Stimulated activated CD8-positive, alpha-beta memory T cell treated with anti-CD3 and anti-CD28 coated beads, Interleukin-4, amount 100 ng/mL, for 1 hour (primary cell): ENCODE measurements at places on chromosomes 7 and 10.

DNA sequence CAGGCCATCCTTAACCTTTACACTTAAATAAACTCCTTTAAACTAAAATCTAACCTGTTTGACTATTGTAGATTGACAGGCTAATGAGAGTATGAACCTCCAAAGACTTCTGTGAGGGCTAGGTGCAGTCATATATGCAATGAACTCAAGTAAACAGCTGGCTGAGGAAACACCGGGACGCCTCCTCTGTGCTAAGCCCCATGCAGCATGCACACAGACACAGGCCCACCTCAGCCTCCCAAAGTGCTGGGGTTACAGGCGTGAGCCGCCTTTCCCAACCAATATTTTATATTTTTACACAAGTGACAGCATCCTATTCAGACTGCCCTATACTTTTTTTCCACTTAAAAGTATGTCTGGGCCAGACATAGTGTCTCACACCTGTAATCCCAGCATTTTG is 1.5 kb upstream of the FXYD4 start:
- DNase-seq = no peak

GRCh38 chr7:184294-185264 is 7.8 kb upstream of the FAM20C start:
- no peak for DNase-seq

DNA sequence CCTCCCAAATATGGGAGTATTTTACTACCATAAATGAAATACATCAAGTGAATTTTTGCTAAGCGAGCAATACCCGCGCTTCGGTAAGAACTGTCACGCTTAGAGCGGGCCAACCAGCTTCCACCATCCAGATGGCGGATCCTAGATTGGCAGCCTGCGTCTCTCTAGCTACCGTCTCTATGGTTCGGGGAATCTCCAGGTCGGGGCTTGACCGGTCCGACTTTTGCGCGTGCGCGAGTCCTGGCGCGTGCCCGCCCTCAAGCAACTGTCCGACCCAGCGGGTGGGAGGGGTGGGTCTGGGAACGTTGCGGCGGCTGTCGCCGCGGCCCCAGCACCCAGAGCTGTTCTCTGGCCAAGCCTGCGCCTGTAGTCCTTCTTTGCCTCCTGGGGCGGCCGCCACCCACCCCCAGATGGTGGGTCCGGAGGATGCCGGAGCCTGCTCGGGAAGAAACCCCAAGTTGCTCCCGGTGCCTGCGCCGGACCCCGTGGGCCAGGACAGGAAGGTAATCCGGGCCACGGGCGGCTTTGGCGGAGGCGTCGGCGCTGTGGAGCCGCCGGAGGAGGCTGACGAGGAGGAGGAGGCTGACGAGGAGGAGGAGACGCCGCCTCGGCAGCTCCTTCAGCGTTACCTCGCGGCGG is at the start of gene TBC1D12:
Gene TBC1D12 (plus strand): TSS at position 338 of the 639 bp plus-strand sequence. CDS start 73 bp downstream, at position 411.
- DNase-seq = no peak

GRCh38 chr10:71796749-71797405 is 23.6 kb upstream of the VSIR start:
- no peak for DNase-seq

DNA sequence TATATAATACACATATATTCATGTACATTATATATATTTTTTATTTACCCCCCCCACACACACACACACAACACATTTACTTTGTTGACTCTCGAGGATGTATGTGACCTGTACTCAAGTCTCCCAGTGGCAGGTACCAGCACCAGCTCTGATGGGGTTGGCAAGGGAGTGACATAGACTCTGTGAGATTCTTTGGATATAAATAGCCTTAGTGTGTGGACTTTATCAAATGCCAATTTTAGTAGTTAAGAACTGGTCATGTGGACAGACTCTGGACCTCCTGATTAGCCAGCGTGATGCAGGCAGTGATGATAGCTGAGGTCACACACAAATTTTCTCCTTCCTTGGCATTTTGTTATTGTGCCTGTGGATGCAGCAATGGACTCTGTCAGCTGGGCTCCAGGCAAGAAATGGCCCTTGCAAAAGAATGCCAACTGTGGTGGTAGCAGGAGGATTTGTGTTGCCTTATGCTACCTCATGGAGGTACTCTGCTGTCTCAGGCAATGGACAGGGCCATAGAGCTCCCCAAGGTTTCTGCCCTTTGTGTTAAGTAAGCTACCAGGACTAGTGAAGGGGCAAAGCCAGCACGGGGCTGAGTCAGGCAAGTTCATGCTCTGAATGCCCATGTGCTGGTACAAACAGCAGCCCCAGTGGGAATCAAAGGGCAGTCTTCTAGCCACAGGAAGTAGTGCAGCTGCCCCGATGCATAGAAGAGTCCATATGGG is 224.6 kb upstream of the ZWINT start:
- DNase-seq = no peak

GRCh38 chr7:49800031-49800430 is 26.6 kb downstream of the VWC2 start:
- DNase-seq = no peak

GRCh38 chr10:107865691-107866090 is 701.2 kb upstream of the SORCS1 start:
- DNase-seq = no peak

- DNase-seq = no peak
These were observed 7.9 kb downstream of the LUC7L2 start for GRCh38 chr7:139367438-139368155.

DNA sequence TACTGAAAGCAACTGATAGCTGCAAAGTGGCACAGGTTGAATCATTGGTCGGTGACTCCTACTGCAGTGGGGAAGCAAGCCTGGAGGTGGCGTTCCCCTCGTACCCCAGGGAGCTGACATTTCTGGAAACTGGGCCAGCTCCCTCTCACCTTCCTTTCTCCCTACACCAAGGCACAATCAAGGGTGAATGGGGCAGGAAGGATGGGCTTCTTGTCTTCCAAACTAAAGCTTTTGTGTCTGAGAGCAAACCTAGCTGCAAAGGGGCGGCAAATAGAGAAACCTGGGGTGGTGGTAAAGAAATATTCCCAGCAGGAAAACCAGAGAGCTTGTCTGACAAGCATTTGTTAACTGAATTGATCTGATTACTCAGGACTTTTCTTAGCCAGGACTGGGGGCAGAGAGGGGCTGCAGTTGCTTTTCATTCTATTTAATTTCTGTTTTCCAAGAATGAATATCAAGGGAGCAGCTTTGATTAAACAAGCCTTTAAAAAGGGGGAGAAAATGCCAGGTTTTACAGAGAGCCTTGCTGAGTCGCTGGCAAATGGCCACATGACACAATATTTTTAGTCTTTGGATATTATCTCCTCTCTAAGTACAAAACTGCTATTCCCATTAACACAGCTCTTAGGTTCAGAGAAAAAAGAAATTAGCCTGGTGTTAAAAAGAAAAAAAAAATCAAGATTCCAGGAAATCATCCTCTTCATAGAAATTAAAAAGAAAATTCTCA is 27.8 kb downstream of the CDHR3 start:
- no peak for DNase-seq

GRCh38 chr7:28698840-28699239 is 259.3 kb downstream of the TRIL start:
- no peak for DNase-seq

DNA sequence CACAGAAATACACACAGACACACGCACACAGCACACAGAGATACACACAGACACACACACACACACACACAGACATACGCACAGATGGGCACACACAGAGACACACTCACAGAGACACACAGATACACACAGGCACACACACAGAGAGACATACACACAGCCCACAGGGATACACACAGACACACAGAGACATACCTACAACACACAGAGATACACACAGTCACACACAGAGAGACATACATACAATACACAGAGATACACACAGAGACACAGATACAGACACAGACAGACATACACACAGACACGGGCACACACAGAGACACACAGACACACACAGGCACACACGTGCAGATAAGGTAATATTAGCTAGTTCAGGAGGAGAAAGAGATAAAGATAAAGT is 76.9 kb downstream of the EGFR start:
- DNase-seq = no peak

- DNase-seq = no peak
These were observed 410.7 kb downstream of the ACTR3B start for GRCh38 chr7:153170287-153170686.

DNA sequence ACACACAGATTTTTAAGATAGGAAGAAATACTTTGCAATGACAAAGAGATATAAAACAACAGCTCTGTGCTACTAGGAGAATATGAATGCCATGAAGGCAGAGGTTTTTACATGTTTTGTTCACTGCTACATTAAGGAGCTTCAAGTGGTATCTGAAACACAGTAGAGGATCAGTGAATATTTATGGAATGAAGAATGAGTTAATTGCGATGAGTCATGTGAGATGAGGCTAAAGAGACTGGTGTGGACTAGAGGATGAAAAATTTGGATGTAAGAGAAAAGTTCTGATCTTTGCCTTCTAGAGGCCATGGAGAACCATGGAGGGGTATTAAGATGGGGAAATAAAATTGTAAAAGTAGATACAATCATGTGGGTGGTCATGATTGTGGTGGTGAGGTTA is 434.2 kb downstream of the PHTF2 start:
- DNase-seq = no peak

DNA sequence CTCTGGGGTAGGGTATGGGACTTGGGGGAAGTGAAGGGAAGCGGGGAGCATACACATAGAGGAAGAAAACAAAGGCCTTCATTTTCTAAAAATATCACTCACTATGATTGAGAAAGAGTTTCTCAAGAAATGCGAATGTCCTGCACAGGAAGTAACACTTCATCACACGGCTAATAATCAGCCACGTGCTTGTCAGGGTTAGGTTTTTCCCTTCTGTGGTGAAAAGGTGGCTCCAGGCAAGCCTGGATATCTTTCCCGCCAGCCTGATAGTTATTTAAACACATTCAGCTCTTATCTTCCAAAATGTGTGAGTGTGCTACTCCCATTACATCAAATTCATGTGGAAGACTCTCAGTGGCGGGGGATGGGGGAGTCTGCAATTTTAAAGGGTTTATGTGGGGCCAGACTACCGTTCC is 166.4 kb upstream of the ADO start:
- DNase-seq = no peak

GRCh38 chr7:43742692-43743091 is 13.4 kb upstream of the COA1 start:
- no peak for DNase-seq

DNA sequence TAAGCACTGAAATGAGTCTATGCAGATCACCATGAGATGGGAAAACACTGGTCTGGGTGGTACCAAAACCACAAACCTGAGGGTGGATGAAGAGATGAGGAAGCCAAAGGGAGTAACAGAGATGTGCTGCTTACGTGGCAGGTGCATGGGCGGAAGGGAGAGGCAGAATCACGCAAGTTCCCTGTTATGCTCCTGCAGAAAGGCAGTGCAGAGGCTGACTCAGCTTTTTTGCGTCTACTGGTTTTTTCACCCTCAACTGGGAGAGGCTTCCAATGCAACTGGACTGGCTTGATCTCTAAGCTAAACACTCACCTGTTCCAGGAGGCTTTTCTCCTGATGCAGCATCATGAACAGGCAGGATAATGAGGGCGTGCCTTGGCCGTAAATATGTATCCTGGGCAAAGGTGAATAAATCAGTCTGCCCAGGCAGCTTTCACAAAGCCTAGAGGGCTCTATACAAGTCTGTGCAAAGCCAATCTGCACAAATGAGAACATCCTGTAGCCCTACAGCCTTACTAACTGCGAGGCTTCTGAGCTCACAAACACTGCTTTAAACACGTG is 95.4 kb upstream of the AFAP1L2 start:
- DNase-seq = no peak

- no peak for DNase-seq
These were observed 205.2 kb upstream of the PDE1C start for GRCh38 chr7:32275216-32276009.

DNA sequence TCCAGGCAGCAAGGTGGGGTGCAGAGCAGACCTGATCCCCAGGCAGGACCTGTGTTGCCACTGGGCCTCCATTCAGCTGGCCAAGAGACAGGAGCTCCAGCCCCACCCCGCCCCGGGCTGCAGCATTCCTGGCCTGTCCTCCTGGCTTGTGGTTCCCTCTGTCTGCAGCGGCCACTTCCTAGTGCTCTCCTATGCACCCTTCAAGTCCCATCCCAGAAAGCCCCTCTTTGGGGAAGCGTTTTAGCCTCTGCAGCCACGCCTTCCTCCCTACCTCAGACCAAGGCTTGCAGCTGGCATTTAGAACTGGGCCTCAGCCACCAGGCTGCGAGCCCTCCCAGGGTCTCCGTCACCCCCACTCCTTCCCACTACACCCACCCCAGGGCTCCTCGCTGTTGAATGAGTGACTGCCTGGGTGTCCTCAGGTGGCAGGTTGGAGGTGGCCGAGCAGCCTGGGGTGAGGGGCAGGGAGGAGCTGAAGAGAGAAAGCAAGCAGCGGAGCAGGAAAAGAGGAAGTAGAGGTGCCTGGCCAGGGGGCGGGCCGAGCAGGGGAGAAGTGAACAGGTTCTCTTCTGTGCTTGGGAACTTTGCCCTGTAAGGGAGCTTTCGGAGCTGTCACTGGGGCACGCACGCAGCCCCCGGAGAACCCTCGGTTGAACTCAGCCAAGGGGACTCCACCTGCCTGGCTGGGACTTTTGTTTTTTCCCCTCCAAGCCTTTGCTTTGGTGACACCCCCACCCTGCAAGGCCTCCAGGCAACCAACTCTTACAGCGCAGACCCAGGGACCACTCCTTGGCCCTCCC is 109.1 kb upstream of the TNRC18 start:
- peak; percentile 26 for DNase-seq

DNA sequence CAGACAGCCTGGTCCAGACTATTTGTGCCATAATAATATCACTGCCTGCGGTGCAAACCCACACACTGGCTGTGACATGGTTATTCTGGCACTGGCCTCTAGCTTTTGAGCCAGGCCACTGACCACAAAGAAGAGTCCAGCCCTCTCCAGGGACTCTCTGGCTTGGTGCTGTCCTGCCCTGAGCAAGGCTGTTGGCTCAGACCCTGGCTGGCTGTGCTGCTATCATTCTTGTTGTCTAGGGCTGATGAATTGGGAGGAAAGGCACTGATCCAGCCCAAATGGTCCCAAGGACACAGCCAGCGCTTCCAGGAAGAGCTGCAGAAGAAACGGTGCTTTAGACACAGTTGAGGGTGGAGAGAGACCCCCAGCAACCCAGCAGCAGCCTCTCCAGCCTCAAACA is 80.8 kb downstream of the TMEM130 start:
- no peak for DNase-seq

- no peak for DNase-seq
These were observed 7.0 kb downstream of the EBF3 start for GRCh38 chr10:129956876-129957673.

DNA sequence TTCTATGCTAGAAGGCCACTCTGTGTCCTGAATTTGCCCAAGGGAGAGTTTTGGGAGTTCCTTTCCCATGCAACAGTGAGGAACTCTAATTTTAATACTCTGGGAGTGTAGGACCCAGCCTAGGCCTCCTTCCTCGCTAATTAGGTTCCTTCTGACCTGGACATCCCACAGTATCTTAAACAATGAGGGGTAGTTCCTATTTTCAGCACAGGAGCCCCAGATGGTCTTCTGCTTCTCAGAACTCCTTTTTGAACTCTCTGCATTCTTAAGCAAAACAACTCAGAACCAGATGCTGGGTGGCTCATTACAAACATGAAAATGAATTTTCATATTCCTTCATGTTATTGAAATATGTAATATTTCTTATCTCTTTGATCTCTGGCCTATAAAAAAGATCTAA is 116.9 kb downstream of the LRMDA start:
- no peak for DNase-seq
